DMS79 treated with DMSO at 0.1 percent for 48 hours (cell line): ENCODE measurements at places on chromosomes 2 and 18.

GRCh38 chr2:110713513-110714362, 18.6 kb upstream of the ACOXL start:
- no peak for DNase-seq

DNA sequence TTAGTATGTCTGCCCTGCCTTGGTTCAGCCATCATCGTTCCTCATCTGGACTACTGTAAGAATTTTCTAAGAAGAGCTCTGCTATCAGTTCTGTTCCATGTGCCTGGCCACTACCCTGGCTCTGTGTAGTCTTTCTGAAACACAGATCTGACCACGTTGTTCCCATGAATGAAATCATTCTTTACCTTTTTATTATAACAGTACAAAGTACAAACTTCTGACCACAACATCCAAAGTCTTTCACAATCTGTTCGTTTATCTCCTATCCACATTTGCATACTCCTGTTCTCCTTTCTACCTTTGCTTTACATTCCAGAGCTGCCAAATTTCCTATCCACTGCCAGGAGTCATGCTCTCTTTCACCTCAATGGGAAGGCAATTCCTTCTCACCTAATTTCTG, 284.6 kb upstream of the LRP1B start:
- DNase-seq: no peak

DNA sequence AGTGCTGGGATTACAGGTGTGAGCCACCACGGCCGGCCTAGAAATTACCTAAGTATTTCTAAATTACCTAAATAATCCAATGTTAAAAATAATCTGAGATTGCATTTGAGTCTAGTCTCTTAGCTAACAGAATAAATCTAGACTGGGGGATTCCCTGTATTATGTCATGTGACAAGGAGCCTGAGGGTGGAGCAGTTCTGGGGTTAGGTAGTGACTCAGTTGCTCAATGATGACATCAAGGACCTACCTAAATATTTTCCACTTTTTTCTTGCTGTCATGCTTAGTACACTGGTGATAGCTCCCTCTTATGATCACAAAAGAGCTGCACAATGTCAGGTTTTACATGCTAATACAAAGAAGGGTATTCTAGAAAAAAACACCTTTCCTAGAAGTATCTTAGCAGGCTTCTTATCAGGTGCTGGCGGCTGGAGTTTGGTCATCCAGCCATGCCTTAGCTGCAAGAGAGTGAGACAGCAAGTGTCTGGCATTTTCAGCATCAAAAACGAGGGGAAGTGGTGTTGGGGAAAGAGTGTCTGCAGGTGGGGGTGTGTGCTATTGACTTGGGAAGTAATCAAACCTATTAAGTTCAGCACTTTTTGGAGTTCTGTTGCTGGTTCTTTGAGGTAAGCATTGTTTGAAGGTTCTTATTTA, 17.5 kb upstream of the CEP192 start:
- DNase-seq: no peak

- DNase-seq: no peak
These were observed 62.1 kb downstream of the RMDN2 start for GRCh38 chr2:37987098-37987775.

DNA sequence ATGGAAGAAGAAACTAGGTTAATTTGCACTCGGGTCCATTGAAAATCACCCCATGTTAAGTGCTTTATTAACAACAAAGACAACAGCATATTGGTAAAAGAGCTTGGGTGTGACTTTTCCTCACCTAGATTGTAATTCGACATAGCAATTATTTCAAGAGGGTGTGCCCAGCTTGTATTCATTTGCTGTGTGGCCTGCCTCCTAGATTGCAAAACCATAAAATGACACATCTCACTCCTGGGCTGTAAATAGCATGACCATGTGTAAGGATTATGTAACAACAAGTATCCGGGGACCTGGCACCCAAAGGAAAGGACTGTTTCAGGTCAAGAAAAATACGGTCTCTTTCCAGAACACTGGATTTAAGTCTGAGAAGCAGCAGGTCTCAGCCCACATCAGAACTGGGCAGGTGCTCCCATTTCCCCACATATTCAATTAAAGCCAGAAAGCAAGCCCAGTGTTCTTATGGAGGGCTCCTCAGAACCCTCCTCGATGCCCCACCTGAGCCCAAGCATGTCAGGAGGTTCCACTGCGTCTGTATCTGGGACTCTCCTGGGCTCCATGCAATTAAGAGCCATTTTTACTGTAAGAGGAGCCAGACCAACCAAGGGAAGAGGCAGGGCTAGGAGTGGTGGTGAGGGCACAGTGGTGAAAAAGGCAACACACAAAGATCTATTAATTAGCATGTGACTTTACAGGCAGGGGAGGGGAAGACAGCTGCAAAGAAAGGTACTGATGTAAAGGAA, 39.2 kb downstream of the MREG start:
- no peak for DNase-seq

- no peak for DNase-seq
These were observed 7.6 kb upstream of the METTL21A start for GRCh38 chr2:207632575-207633493.

DNA sequence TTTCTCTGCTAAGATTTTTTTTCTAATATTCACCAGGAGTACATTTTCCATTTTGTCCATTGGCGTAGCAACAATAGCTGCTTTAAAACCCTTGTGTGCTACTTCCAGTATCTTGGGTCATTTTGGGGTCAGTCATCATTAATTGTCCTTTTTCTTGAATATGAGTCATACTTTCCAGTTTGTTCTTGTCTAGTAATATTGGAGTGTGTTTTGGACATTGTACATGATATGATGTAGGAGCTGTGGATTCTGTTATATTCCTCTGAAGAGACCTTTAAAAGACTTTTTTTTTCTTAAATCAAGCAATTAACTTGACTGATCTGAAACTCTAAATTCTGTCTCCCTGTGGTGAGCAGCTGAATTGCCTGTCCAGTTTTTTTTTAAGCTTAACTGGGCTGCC, 40.8 kb downstream of the AGPS start:
- DNase-seq: no peak

GRCh38 chr2:169090133-169090820, 20.9 kb downstream of the DHRS9 start:
- no peak for DNase-seq

DNA sequence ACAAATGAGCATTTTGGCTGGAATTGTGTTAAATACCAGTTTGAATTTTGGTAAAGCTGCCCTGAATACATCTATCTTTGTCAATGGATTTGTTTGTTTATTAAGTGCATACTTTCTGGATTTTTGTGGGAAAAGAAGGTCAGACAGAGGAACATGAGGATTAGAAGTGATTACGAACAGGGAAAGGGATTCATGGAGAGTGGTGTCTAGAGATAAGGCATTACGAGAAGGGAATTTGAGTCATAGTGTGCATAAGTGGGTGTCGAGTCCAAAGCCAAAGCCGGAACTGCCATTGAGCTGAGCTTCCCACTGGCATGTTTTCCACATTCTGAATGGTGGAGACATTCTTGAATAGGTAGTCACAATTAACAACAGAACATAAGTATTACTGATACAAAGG, 68.9 kb upstream of the EFEMP1 start:
- DNase-seq: no peak

- DNase-seq: no peak
These were observed 2.6 kb upstream of the RNF149 start for GRCh38 chr2:101310834-101311695.

DNA sequence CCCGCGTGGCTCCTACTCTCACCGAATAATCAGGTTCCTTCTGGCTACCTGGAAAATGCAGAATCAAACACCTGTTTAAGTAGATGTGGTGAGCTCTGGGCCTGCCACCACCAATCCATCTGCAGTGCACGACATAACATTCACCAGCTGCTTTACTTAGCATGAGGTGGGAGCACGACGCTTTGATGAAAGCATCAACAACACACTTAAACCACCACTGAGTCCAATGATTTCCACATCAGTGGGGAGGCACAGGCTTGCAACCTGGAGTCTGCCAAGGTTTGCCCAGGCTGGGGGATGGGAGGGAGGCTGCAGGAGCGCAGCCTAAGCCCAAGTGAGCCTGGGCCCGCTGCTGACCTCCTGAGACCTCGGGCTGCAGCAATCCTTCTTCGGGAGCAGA, 415.5 kb downstream of the MEIS1 start:
- DNase-seq: no peak

GRCh38 chr2:36570416-36570815, 27.6 kb downstream of the FEZ2 start:
- no peak for DNase-seq

DNA sequence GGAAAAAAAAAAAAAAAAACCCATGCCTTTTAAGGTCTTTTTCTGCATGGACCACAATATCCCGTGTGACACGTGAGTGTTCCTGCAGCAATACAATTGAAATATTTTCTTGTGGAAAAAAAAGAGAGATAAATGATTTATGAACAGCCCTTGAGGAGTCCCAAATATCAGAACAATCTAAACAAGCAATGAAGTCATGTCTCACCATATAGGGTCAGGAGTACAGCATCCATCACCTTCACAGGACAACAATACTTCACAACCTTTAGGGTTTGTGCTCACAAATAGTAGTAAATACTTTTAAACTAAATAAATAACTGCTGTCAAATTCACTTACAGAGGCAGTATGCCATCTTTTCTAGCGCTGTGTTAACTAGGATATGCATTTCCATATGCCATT, 87.9 kb downstream of the ZEB2 start:
- DNase-seq: no peak

DNA sequence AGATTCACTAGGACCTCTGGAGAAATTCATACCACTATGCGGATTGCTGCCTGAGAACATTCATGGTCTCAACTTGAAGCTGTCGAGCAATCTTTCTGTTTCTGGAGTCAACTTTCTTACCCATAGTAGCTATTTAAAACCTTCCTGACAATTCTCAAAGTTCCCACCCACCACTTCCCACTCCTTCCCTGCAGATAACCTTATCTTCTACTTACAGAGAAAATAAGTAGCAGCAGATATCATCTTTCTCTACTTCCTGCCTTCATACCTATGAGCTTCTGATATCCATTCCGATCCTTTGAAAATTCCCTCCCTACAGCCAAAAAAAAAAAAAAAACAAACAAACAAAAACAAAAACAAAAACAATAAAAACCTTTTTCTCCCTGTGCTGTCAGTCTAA, 81.2 kb upstream of the CYRIA start:
- DNase-seq: no peak

DNA sequence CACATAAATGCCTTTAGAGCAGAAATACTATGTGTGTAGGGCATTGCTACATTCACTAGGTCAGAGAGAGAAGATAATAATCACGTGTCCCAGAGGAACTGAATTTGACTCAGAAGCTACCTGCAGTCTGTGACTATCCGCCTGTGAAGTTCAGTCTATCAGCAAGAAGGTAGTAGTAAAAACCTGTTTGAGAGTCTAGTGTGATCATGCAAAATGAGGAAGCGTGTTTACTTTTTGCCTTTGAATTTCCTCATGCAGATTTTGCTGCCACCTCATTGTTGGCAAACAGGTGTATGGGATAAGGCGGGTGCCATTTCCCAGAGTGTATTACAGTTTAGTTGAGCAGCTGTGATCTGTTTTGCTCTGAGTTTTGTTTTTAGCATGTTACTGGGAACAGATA, 403.9 kb upstream of the FANCL start:
- DNase-seq: no peak
